ENCODE measurements at places on chromosomes 5 and 9.
A peak's percentile ranks its signal among the peaks of the same experiment; 100 is the strongest.

DNA sequence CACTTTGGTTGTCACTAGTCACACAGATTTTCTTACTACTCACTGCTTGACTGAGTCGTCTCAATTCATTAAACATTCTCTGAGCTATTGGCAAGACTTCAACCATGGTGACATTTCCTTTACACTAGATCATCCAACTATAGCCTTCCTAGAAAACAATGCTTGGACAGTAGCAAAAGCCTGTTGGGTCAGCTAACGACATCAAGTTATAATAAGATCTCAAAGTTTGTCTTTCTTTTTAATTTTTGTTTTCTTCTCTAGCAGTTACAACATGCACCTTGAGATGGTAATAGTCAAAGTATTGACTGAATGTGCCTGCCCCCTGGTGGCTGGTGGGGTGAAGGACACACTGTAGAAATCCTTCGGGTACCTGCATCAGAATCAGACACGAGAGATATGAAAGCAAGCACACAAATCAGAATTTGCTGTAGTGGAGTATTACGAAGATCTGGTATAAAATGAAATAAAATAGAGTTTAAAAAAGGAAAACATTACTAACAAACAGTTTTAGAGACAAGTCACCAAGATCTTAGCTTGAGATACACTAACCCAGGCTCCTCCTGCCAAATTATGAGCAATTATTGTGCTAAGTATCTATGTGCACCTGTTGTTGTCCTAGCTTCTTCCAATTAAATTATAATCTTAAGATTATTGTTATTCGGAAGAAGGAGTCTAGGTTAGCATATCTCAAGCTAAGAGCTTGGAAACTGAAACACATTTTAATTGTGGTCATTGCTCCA lies 81.2 kb downstream of the ARL15 start:
- peak; percentile 81 for DNase-seq

GRCh38 chr5:178237431-178238312 lies 5.1 kb upstream of the PHYKPL start:
- DNase-seq, result no peak

DNA sequence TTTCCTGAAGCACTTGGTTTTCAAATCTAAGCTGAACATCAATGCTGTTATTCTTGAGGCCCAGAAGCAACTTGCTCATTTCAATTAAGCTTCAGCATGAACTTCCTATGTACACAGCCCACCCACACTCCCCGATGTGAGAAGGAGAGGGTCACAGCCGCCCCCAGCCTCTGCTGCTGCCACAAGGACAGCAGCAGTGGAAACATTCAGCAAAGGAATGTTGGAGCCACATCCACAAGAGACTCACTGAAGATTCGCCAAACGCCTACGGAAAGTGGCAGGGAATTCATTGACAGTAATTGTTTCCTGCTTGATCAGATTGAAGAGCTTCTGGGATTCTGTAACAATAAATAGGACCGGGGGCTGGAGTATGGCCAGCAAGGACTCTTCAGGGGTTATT lies 2.9 kb downstream of the TGFBI start:
- DNase-seq, result no peak

DNA sequence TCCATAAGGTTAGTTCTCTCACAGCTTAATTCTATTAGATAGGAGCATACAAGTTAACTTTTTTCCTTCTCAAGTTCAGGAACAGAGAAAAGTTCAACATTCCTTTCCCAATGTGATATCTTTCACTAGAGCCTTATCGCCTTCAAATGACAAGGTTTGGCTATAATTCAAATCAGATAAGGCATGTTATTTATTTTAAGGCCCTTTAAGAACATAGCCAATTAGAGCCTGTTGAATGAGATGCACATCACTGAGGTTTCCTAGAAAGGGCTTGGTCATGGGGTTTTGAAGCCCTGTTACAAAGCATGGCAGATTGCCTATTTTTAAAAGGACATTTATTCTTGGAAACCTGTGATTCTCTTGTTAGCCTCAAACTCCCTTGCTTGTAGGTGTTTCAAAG lies 123.4 kb downstream of the BASP1 start:
- DNase-seq, result no peak

DNA sequence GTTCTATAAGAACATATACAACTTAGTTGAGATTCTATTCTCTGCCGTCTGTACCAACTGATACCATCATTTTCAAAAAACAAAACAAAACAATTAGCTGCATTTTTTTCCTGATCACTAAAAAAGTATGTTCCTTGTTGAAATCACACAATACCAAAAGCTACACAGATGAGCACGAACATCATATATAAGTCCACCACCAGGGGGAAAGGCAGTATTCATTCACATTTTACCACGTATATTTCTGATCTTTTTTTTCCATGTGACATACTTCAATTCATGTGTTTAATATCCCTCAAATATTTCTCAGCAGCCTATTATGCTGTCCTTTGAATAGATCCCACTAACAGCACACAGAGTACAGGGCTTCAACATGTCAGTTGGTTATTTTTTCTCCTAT lies 40.6 kb downstream of the IRX2 start:
- no peak for DNase-seq

DNA sequence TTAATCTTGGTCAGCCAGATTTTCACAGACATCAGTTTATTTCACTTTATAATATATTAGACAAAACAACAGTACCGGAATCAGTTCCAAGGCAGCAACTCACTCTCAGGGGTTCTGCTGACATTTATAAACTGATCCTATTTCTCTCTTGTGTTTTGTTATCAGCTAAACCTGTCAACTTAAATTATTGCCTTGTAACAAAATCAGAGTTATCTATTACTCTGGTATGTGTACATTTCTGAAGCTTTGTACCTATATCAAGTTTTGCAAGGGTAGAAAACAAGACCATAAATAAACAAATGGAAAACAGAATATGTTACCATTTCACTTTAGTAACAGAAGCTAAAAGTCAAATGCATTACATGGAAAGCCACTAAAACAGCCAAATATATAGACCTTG lies 122.1 kb downstream of the SIL1 start:
- DNase-seq, result no peak

- DNase-seq, result no peak
Observed at GRCh38 chr5:14256756-14257393, 113.7 kb downstream of the TRIO start.

DNA sequence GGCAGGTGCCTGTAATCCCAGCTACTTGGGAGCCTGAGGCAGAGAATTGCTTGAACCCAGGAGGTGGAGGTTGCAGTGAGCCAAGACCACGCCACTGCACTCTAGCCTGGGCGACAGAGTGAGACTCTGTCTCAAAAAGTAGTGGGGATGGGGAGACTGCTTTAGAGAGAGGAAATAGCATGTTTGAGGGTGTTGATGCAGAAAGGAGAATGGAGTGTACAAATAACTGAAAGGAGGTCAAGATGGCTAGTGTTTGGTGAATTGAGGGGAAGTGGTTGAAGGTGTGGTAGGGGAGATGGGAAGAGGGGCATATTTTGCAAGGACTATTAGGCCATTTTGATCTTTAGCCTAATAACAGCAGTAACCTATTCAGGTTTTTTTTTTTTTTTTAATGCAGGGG lies 18.2 kb downstream of the TENT2 start:
- DNase-seq, result no peak

- no peak for DNase-seq
Observed at GRCh38 chr5:142663246-142663645, 22.6 kb downstream of the FGF1 start.

- DNase-seq, result no peak
Observed at GRCh38 chr9:22238809-22239684, 207.6 kb upstream of the DMRTA1 start.

DNA sequence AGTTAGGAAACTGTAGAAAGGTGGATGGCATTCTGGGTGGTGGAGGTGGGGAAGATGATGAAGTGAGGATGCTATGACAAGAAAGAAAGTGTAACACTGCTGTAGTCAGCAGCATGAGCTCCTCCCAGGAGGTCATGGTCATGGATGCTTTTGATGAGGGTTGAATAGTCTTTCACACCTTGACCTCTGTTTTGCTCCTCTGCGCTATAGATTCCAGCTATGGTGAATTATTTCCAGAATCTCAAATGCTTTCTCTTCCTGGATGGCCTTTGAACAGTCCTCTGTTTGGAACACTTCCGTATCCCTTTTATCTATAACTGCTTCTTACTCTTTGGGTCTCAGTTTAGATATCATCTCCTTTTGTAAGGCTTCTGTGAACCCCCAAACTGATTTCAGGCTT lies 165.9 kb upstream of the PPP1R2B start:
- no peak for DNase-seq

- peak; percentile 36 for DNase-seq
Observed at GRCh38 chr9:134066913-134067851, 644 bp downstream of the BRD3 start.

Data from activated CD4-positive, alpha-beta T cell treated with anti-CD3 and anti-CD28 coated beads, Interleukin-2, amount 50 U/mL, for 48 hours (primary cell).